ENCODE measurements at places on chromosomes 3 and 15.

GRCh38 chr15:72141171-72142084, 23.2 kb downstream of the SENP8 start:
- no peak for DNase-seq

DNA sequence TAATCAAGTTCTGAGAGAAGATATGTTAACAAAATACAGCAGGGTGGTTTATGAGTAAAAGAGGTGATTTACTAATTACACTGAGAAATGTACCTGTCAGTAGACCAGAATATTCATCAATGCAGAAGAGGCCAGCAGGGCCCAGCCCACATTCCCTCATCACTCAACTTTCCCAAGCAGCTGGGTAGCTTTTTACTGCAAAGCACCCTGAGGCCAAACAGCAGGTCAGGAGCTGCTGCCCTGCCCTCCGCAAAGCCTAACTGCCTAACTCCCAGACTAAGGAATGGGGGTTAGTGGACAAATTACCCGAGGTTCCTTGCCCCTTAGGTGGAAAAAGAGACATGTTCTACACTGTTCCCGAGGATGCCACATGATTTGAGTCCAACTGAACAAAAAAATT, 108.2 kb downstream of the TBL1XR1 start:
- DNase-seq, result no peak

GRCh38 chr3:176937541-176937940, 259.7 kb downstream of the TBL1XR1 start:
- no peak for DNase-seq

GRCh38 chr15:41804361-41804760, 23.5 kb upstream of the JMJD7 start:
- peak; percentile 10 for DNase-seq

- DNase-seq, result no peak
Observed at GRCh38 chr3:12993517-12994356, 79.5 kb downstream of the IQSEC1 start.

- no peak for DNase-seq
Observed at GRCh38 chr3:129746629-129747028, 140.2 kb upstream of the PLXND1 start.

- DNase-seq, result no peak
Observed at GRCh38 chr15:87712211-87712610, 544.3 kb downstream of the NTRK3 start.

- DNase-seq, result no peak
Observed at GRCh38 chr15:69992348-69992747, 105.4 kb downstream of the TLE3 start.

GRCh38 chr3:67044295-67044694, 46.2 kb downstream of the KBTBD8 start:
- DNase-seq, result no peak

- no peak for DNase-seq
Observed at GRCh38 chr3:188788621-188789081, 383.1 kb upstream of the TPRG1 start.

DNA sequence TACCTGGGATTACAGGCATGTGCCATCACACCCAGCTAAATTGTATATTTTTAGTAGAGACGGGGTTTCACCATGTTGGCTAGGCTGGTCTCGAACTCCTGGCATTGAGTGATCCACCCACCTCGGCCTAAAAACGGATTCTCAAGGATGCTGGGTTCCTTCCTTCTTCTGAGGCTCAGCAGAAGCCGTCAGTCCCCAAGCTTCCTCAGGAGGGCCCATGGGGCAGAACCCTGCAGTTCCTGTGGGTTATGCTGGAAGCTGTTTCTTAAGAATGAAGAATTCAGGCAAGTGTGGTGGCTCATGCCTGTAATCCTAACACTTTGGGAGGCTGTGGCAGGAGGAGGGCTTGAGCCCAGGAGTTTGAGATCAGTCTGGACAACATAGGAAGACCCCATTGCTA, 29.0 kb upstream of the ZNF710 start:
- DNase-seq, result no peak

GRCh38 chr3:127632035-127632820, 3.2 kb downstream of the PODXL2 start:
- no peak for DNase-seq

DNA sequence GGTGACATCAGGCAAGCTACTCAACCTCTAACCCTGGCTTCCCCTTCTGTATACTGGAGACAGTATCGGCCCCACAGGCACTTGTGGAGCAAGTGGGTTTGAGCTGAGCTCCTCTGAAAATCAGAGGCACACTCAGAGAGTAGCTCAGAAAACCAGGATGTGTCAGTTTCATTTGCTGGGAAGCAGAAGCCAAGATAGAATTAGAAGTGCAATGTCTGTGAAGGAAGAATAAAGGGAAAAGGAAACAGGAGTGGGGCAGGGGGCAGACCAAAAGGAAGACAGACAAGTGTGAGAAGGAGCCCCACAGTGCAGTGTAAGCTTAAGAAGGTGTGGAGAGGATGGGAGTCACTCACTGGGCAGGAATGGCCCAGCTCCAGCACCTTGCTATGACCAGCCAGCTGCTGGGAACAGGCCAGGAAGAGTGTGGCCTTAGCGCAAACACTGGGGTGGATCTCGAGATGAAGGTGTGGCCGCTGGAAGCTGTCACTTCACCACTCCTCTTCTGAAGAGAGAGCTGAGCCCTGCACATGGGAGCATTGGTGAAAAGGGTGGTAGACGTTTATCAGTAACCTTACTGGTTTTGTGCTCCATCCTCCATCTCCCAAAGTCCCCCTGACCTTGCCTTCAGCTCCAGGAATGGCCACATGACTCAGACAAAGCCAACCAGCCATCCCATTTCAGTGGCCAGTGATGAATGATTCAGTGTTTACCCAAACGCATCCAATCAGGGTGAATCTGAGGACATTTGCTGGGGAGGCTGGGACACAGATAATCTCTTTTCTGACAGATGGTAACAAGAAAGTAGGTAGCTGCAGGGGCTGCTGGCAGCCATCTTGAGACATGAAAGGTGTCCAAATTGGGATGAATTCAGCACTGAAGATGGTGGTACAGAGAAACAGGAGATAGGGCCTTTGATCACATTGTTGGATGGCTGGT, 108.4 kb downstream of the SHQ1 start:
- DNase-seq, result no peak

- no peak for DNase-seq
Observed at GRCh38 chr15:62494197-62494596, 329.1 kb upstream of the C2CD4B start.

DNA sequence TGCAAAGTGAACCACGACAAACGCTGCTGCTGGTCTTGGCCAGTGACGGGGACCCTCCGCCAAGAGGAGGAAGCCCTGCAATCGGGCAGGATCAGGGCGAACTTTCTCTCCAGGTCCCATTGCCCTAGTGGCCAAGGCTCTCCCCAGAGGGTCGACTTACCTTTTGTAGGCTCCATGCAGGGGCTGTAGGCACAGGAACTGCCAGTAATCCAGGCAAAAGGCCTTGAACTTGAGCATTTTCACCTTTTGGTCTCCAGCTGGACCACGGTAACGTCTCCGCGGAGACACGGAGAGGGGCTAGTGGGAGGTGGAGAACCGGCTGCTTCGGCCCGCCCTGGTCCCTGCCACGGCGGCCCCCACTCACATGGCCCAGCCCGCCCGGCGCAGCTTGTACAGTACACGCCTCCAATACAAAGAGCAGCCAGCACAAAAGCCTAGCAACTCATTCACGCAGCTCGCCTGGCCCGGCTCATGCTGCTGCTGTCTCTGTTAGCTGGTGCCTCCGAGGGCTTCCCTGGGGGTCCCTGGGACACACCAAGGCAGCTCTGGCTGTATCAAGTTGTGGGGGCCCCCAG, 31.0 kb downstream of the IQSEC1 start:
- no peak for DNase-seq

- DNase-seq, result no peak
Observed at GRCh38 chr3:155745795-155746550, 1.1 kb upstream of the PLCH1 start.

DNA sequence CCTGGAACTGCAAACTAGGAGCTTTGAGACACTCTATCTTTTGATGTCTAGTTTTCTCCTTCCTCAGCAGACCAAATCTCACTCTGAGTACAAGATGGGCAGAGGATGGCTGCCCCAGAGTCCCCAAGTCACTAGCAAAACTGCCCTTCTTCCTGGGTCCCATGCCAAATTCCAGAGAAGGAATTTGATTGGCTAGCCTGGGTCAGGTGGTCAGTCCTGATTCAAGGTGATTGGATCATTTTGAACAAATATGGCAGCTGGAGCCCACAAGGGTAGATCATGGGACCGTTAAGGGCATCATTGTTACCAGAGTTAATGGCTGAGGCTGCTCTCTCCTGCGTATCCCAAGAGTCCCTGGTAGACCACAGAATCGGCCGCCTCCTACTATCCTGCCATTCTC, 21.7 kb downstream of the SLC6A1 start:
- DNase-seq, result no peak
